ENCODE measurements at places on chromosomes 12 and 14.

GRCh38 chr14:96705422-96706092 lies 91.6 kb upstream of the VRK1 start:
- no peak for DNase-seq

GRCh38 chr14:39060818-39061437 lies 42.1 kb downstream of the SEC23A start:
- DNase-seq, result no peak

- DNase-seq, result no peak
Measured at GRCh38 chr14:100345711-100346110, 22.6 kb downstream of the SLC25A47 start.

GRCh38 chr14:32073537-32074189 lies 3.4 kb upstream of the ARHGAP5 start:
- peak; percentile 24 for DNase-seq

DNA sequence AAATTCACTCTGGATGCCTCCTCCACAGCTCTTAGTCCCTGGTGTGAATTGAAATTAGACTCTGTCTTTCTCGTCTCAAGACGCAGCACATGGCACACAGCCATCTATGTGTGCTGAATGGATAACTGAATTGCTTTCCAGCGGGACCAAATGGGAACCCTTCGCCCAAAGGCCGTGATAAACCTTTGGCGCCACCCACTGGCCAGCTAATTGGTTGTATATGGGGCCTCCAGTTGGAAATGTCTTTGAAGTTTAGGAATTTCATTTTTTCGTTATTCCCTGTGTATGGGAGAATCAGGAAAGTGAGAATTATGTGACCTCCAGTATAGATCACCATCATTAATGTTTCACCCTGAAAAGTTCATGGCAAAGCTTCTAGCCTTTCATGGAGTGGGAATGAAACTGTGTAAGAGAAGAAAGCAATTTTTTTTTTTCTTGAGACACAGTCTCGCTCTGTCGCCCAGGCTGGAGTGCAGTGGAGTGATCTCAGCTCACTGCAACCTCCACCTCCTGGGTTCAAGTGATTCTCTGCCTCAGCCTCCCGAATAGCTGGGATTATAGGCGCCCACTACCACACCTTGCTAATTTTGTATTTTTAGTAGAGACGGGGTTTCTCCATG lies 9.8 kb upstream of the HSP90AA1 start:
- DNase-seq, result peak; percentile 75

DNA sequence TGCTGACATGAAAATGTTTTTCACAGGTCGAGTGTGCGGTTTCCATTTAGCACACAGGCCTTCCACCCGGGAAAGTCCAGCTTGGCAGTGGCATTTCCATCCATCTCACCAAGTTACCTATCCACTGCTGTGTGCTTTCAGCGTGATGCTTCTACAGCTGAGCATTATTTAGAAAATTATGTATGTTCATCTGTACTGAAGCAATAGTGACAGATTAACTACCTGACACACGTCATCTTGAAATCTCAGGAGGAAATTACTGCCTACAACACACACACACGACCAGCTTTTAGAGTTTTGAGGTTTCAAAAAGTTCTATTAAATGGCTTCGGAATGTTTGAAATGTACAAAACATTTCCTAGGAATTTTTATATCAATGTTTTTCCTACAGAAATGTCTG lies 39.4 kb downstream of the IFNG-AS1 start:
- DNase-seq, result no peak
